ENCODE measurements at places on chromosomes 3 and 15.

DNA sequence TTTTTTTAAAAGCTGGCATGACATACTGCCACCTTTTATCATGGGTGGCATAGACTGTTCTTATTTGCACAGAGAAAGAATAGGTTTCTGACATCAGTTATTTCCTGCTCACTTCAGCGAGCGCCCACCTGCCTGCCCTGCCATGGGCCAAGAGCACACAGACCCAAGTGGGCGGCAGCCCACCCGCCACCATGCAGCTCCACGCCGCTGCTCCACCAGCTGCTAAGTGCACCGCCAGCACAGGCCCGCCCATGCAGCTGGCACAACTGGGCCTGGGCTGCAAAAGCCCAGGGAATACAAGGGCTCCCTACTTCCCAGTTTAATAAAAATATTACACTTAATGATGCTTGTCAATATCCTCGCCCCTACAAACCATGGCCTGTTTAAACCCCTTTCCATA lies 15.4 kb downstream of the ZNF148 start:
- no peak for DNase-seq

- no peak for DNase-seq
Observed at GRCh38 chr3:16865335-16865734, 19.4 kb upstream of the PLCL2 start.

GRCh38 chr15:67240235-67241131 lies 14.0 kb downstream of the AAGAB start:
- DNase-seq: no peak

- no peak for DNase-seq
Observed at GRCh38 chr3:10116138-10116460, 624 bp downstream of the BRK1 start.

- DNase-seq: no peak
Observed at GRCh38 chr3:132135628-132136333, 101.0 kb upstream of the CPNE4 start.

DNA sequence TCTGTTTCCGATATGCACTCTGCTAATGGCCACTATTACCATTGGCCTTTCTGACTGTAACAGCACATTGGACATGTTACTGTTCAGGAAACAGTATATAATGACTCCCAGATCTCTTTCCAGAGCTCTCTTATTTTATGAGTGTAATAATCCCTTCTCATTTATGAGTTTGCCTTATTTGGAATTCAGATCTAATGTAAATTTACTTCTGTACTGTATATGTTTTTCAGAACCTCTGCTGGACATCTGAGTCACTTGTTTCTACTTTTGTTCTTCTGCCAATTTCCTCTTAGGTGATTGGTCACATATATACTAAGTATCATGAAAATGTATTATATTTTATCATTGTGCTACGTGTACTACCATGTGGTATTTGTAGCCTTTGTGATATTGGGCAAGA lies 30.5 kb downstream of the RSRC1 start:
- DNase-seq: no peak

DNA sequence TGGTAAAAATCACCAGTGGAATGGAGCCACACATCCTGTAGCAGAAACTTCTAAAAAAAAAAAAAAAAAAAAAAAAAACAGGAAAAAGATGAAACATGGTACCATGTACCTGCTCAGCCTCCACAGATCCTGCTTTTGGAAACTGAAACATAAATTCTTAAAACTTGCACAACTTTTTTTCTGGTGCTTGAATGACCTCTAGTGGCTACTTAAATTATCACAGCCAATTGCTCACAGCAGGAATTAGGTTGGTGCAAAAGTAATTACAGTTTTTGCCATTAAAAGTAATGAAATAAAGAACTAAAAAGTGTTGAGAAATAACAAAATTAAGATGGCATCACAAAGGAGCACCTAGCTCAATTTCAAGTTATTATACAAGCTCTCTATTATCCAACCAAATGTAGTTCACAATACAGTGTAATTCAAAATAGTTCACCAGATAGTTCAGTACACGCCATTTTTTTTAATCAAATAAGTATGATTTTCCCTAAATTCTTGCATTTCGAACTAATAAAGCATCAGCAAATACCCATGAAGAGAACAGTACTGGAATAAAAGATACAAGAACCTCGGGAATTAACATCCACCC lies 80.6 kb downstream of the ULK4 start:
- no peak for DNase-seq

Data from stimulated activated CD4-positive, alpha-beta T cell treated with anti-CD3 and anti-CD28 coated beads, Interleukin-12 subunit alpha, Interleukin-12 subunit beta, amount 100 ng/mL, for 4 hours (primary cell).